ENCODE measurements at places on chromosomes 12 and 14.

GRCh38 chr12:65993173-65993572 lies 137.4 kb downstream of the LLPH start:
- no peak for DNase-seq

- DNase-seq = no peak
Observed at GRCh38 chr12:11755302-11755930, 105.9 kb downstream of the ETV6 start.

GRCh38 chr12:39723831-39724230 lies 104.2 kb upstream of the ABCD2 start:
- no peak for DNase-seq

- DNase-seq = no peak
Observed at GRCh38 chr12:125684968-125685790, 619.9 kb downstream of the AACS start.

GRCh38 chr12:49491823-49492222 lies 47.0 kb upstream of the KCNH3 start:
- no peak for DNase-seq

DNA sequence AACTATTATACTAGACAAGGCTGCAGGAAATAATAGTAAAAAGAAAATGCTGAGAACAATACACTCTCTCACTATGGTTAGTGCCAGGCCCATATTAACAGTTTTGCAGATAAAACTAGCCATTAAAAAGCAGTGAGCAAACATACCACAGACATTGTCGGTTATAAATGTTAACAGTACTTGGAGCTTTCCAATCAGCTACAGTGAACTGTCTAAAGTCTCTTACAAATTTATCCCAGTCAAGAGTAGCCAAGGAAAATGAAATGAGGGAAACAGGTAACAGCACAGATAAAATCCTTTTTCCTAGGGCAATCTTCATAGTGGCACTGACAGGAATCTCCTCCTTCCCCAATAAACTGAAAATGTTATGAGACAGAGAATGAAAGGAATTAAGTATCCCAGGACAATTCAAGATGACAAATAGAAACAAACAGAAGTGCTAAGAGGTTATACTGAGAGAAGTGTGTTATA lies 30.8 kb downstream of the PAWR start:
- DNase-seq = no peak

DNA sequence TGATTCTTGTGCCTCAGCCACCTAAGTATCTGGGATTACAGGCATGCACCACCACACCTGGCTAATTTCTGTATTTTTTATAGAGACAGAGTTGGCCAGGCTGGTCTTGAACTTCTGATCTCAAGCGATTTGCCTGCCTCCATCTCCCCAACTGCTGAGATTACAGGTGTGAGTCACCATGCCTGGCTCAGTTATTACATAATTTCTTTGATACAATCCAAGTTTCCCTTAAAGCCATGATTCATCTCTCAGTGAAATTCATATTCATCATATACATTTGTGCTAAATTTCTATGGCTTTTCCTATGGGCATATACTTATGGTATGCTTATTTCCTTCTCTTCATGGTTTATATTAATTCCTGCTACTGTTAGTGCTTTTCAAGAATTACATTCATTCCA lies 29.1 kb upstream of the PZP start:
- DNase-seq = no peak

DNA sequence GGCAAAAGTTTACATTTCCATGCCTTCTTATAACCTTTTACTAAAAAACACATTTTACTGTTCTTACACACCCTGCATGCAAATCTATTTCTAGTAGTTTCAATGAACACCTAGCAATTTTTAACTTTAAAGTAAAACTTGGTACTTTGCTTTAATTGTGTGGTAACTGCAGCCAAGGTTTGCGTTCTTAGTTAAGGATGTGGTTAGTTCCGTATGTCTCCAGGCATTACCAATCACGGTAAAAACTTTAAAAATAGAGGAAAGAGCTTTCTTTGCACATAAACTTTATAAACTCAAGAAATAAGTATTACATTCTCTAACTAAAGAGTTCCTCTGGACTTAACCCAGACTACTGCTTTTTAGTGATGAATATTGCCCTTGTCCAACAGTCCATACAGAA lies 795.2 kb downstream of the SLC16A7 start:
- DNase-seq = no peak

DNA sequence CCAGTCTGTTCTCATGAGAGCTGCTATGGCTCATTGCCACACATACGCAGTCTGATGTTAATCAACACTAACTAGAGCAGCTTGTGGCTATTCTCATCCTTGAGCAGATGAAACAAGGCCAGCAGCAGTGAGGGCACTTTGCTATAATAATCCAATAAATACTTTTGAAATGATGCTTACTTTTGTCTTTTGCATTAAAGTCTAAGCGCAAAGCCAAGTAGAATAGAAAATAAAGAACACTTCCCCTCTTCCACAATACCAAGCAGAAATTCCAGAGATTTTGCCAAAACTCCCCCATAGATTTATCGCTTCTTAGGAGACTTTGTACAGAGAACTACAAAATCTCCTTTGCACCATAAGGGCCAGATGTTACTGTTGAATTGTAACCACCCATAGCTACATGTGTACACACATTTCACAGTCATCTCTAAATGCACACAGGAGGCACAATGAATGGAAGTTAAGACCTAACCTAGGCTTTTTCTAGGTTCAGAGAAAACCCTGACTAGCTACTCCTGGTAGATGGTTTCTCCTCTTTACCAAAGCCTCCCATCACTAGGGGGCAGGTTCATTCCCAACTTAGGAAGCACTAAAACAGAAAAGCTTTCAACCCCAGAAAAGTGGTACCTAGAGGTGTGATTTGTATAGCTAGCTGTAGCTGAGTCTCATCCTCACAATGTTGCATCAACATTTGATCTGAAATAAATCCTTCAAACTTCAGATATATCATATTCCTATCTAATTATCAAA lies 119.3 kb downstream of the HMGA2 start:
- no peak for DNase-seq

DNA sequence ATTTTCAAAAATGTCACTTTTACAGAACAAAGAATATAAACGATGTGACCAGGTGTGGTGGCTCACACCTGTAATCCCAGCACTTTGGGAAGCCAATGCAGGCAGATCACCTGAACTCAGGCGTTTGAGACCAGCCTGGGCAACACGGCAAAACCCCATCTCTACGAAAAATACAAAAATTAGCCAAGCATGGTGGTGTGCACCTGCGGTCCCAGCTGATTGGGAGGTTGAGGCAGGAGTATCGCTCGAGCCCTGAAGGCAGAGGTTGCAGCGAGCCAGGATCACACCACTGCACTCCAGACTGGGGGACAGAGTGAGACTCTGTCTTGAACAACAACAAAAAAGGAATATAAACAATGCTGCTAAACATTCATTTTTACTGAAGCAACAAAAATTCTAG lies 15.2 kb downstream of the HEATR5A start:
- no peak for DNase-seq

DNA sequence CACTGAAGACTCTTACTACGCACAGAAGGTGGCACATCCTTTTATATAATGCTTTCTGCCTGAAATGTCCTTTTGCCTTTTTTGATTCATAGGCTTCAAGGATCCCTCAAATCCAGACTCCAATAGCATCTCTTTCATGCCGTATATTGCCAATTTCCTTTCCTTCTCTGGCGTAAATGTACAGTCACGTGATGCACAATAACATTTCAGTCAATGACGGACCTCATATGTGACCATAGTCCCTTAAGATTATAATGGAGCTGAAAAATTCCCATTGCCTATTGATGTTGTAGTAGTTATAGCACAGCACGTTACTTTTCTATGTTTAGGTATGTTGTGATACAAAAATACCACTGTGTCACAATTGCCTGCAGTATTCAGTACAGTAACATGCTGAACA lies 196.3 kb downstream of the MSRB3 start:
- DNase-seq = no peak

DNA sequence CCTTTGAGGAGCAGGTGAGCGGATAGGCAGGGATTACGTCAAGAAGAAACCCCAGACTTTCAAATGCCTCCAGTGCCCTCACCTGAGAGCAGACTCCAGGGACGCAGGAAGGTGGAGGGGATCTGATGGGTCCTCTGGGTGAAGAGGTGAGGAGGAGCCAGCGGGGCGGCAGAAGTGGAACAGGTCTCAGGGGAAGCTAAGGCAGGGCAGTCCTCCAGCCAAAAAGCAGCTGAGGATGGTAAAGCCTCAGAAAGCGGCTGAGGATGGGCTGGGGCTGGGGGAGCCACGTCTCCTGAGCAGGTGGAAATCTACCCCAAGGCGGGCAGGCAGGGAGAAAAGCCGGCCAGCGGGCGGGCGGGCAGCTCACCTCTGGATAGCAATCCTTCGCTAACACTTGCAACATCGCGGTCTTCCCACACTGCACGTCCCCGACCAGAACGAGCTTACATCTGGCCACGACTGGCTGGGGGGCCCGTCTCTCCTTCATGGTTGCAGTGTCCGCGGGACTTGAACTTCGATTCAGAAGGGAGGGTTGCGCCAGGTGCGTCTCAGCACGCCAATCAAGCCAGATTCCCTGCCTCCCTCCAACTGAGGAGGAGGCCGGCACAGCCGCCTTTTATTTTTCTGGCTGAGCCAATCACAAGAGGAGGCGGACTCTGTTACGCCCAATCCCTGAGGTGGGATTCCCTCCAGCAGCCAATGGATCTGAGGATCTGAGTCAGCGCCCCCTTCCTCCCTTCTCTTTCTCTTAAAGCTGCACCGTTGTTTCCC lies at the start of gene RND1:
Gene RND1, minus strand, starts transcription at position 590 of the 771 bp plus-strand sequence. Its CDS starts 103 bp downstream, at position 487.
- DNase-seq = peak; percentile 88

- peak; percentile 85 for DNase-seq
Observed at GRCh38 chr14:52695481-52696091, at the start of gene ERO1A. TSS of gene ERO1A (minus strand) at chr14:52695558. CDS start at chr14:52695481, 77 bp downstream.

GRCh38 chr12:132174015-132174838 lies 30.0 kb downstream of the NOC4L start:
- DNase-seq = no peak

GRCh38 chr14:91929700-91930099 lies 17.8 kb downstream of the FBLN5 start:
- DNase-seq = no peak

DNA sequence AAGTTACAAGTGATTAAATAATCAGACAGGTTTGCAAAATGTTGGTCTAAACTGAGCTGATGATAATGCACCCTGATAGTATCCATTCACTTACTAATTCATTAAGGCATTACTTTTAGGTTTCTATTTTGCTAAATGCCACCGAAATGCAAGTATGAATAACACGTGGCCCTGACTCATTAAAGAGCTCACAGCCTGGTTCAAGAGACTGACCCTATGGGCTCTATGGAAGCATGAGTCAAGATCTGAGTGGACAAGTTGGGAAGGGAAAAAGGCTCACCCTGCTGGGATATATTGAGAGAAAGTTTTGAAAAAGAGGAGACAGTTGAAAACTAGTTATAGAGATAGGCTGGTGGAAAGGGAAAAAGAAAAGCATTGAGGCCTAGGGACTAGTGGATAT lies 14.8 kb upstream of the LRRC9 start:
- no peak for DNase-seq

DNA sequence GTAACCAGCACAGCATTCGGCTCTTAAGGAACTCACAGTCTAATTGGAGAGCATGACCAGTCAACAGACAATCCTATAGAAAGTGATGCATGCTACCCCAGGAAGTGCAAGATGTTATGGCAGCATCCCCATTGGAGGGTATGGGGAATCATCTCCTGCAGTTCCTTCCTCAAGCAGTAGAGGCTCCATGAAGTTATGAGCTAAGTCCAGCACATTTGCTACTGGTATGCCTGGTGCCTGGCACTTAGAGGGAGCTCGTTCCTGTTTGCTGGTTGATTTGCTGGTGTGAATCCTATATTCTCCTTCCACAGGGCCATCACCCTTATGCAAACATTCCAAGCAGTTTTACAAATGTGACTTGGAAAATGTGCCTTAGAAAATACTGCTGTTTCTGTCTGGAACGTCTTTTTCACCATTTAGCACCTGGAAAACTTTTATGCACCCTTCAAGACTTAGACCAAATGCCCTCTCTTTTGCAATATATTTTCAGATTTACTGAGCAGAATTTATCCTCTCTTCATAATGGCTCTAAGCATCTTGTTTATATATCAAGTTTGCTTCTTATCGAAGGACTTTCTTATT lies 136.1 kb upstream of the WSCD2 start:
- DNase-seq = peak; percentile 15

- DNase-seq = no peak
Observed at GRCh38 chr14:49427117-49427516, 159.1 kb downstream of the RPS29 start.

DNA sequence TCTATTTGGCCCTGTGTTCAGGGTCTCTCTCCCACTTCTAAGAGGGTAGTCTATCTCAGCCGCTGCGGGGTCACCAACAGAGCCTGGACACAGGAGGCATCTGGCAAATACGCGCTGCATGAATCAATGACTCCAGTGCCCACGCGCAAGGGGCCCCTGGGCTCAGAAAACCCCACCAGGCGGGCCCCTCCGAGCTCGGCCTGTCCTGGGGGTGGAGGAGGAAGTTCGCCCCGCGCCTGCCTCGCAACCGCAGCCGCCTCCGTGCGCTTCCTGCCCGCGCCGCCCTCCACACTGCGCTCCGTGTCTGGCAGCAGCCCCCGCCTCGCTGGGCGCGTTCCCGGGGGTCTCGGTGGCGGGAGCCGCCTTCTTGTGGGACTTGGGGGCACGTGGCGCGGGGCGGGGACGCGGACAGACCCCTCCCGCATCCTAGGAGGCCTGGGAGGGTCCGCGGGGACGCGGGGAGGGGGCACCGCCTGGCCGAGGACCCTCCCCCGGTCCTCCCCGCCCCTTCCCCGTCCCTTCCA lies 811 bp upstream of the FBRSL1 start:
- no peak for DNase-seq

- no peak for DNase-seq
Observed at GRCh38 chr14:51912112-51912786, 51.8 kb downstream of the GNG2 start.

GRCh38 chr12:120121766-120122293 lies 5.3 kb upstream of the RAB35 start:
- no peak for DNase-seq

DNA sequence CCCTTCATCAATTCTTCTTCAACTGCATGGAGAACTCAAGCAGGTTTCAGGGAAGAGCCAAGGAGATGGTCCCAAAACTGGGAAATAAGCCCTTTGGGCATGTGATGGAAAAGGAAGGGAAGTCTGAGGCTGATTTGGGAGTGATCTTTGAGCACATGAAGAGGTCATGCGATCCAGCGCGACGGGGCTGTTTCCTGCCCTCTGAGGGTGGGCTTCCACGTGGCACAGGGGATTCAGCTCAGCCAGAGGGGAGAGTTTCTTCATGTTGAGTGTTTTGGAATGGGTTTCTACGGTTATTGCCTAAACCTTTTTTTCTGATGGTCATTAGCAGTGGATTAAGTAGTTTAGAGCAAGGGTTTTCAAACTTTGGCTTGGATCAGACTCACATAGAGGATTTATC lies 30.2 kb downstream of the GPR68 start:
- no peak for DNase-seq

DNA sequence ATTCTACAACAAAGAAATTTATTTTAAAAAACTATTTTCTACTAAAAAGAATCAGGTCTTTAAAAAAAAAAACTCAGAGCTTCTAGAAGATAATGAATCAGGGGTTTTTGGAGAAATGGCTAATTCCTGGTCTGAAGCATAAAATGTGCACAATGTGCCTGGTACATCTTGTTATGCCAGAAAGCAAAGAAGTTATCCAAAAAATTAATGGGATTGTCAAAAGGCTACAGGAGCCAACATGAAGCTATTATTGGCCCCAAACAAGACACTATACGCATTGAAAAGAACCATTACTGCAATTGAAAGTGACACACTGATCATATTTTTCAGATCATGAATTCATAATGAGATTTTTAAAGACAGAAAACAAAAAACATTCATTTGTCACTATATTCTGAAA lies 19.3 kb upstream of the TUBA1A start:
- DNase-seq = no peak
